ENCODE measurements at places on chromosomes 6 and 20.

GRCh38 chr6:44727651-44728630 lies 340.4 kb downstream of the CDC5L start:
- no peak for DNase-seq

GRCh38 chr6:33128318-33128717 lies 52.5 kb downstream of the HLA-DPB1 start:
- DNase-seq: no peak

DNA sequence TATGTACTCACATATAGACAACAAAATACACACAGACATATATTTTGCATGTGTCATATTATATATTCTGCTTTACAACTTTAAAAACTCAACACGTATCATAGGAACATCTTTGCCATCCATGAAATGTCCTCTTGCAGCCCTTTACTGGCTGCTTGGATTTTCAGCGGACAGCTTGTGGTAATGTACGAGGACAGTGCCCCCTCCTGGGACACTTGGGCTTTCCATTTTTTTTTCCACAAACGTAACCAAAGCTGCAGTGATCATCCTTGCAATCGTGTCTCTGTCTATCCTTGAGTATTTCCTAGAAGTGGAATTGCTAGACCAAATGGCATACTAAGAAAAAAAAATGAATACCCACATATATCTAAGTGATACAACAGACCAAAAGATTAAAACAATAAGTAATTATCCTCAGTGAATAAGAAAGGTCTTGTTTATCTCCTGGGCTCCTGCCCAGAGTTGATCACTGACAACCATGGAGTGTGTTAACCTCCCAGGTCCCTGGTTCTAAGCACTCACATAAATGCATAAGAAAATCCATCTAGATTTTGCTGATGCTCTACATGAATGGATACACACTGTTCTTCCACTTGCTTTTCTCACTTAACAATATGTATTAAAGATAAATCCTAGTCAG lies 18.1 kb downstream of the BPI start:
- DNase-seq: no peak

DNA sequence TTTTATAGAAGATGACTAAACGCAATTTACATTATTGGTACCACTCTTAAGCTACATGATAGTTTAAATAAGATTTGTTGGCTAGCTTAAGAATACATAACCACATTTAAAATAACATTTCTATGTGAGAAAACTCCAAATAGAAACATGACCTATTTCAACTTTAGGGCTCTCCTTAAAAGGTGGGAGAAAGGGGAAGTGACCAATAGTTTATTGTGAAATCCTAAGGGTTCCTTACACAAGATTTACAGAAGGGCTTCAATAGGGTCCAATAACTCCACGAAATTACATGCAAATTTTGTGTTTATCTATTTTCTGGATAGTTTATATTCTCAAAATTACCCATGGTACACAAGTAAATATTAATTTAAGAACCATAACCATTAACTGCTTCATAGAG lies 91.6 kb upstream of the DST start:
- no peak for DNase-seq

GRCh38 chr20:15099130-15099529 lies 761.7 kb upstream of the FLRT3 start:
- no peak for DNase-seq

GRCh38 chr6:149852180-149852579 lies 12.0 kb downstream of the LRP11 start:
- no peak for DNase-seq

DNA sequence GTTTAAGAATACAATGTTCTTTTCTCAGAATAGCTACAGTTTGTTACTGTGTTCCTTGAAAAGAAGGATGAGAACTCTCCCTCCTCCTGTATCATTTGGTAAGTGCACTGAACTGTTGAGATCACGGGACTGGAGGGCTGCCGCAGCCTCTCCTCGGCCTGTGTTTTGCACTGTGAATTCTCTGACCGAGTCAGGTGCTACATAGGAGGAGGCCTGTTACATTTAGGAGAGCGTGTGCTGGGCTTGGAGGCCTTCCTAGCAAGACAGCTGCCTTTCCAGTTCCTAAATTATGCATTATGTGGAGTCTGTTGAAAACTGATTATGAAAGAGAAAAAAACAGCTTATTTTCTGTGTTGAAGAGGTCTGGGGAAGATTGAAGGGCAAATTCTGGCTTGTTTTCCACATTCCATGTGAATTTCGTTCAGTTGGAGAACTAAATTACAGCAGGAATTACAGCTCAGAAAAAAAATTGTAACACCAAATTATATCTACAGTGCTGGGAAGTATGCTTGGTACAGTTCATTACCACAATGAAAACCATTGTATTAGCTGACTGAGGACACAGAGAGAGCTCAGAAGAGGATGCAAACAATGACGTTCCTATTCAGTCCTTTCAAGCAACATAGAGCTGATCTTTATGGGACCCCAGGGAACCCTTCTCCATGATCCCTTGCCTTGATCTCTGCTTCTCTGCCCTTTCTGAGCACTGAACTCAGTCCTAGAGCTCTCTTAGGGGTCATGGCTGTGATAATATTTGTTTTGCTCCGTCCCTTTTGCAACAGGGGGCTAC lies 2.8 kb downstream of the TMC2 start:
- DNase-seq: no peak

DNA sequence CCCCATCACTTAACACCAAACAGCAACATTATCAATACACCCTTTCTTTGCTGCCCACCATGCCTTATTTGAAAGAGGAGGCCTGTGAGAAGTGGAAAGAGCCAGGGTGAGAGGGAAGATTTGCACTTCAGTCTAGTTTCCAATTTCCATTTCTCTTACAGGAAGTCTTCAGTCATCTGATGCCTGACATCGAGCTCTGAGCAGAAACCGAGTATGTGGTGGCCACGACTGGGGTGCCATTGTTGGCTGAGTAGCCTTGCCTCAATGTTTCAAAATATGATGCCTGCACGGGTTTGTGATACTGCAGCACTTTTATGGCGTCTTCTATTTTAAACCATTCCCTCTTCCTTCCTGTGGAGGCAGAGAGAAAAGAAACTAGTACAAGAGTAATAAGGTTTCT lies 39.8 kb upstream of the SMIM29 start:
- DNase-seq: no peak

DNA sequence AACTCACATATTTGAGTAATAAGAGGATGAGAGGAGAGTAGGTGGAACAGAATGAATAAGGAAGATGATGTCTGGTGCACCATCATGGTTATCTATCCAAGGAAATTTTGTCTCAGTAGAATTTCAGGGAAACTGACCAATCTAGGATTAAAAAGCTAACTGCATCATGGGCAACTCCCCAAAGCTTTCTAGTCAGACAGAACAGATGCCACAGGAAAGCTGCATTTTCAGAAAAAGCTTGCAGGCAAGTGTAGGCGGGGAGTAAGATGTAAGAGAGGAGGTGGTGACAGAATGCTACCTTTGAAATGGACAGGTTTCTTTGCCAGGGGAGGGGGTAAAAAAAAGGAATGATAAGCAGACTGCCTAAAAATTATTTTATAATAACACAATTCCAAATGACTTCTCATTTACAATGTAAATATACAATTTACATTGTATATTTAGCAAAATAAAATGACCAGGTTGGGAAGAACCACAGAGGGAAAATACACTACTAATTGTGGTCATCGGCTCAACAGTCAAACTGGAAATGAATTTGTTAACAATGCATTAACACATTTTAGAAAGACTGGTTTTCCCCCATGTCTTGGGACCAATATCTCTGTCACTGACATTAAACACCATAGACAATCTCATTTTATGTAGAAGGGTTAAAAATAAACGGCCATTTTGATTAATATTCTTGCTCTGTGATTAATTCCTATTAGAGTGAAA lies 15.1 kb downstream of the NHSL1 start:
- no peak for DNase-seq

GRCh38 chr6:127484212-127484863 lies 25.1 kb upstream of the KIAA0408 start:
- no peak for DNase-seq

DNA sequence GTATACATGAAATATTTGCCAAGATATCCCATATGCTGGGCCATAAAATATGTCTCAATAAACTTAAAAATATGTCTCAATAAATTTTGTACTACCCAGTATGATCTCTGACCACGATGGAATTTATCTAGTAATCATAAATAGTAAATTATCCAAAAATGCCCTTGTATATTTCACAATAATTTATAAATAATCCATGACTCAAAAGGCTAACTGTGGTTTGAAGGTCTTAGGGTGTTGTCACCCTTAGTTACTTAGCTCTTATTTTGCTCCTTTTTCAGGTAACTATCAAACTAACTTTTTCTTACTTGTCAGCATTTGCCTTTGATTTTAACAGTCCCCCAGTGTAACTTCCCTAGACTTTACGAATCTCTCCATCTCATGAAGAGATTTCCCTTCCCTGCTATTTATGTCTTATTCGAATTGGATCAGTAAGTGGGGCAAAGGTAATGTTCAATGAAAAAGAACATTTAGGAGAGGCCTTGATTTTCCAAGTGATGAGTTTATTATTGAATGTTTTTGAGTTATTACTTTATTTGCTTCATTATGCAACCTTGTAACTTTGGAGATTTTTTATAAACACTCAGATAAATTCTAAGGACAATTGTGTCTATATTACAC lies 109.0 kb upstream of the THBS2 start:
- no peak for DNase-seq

- no peak for DNase-seq
These were observed 61.2 kb downstream of the TNFAIP3 start for GRCh38 chr6:137928286-137928685.

GRCh38 chr6:118353564-118353963 lies 194.5 kb upstream of the PLN start:
- DNase-seq: no peak

DNA sequence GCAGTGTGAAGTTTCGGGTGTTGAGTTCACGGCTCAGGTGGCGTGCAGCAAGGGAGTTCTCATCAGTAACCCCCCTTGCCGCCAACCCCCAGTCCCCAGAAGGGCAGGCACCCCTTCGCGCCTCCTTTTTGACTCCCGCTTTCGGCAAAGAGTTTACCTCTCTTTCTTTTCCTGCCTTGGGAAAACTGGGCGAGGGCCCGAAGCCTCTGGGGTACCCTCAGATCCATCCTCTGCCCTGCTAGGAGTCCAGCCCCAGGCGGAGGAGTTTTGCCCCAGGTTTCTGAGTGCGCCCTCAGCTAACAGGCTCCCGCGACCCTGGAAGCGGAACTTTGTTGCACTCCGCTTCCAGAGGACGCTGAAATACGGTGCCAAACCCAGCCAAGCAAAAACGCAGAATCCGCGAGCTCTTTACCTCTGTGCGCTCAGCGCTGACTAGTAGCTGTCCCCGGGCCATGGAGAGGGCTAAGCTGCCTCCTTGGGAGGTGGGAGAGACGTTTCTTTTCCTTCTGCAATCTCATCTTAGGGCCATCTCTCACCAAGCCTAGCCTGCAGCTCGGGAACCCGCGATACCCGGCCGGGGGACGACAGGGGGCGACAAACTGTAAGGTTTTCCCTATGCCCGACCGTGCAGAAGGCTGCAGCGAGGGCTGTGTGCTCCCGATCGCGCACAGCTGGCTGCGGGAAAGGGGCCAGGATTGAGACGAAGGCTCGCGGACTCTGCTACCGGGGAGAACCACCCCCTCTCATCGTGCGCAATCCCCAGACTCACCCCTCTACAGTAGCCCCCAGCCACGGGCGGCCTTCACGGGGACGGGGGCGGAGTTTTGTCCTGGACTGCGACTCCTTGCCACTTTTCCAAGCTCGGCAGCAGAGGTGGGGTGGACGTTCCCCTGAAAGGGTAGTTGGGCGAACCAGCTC lies 2.7 kb upstream of the PAX1 start:
- DNase-seq: no peak

GRCh38 chr6:32894085-32895005 lies 40.4 kb downstream of the PSMB9 start:
- DNase-seq: peak; percentile 93

Data from activated effector memory CD4-positive, alpha-beta T cell treated with Interleukin-2 at 50 U/mL for 16 hours (primary cell).